ENCODE measurements at places on chromosomes 1 and 21. TPM values are rescaled to one million over a fixed set of nuclear protein-coding genes. Genes with fewer than 3 reads are reported as not detected.

DNA sequence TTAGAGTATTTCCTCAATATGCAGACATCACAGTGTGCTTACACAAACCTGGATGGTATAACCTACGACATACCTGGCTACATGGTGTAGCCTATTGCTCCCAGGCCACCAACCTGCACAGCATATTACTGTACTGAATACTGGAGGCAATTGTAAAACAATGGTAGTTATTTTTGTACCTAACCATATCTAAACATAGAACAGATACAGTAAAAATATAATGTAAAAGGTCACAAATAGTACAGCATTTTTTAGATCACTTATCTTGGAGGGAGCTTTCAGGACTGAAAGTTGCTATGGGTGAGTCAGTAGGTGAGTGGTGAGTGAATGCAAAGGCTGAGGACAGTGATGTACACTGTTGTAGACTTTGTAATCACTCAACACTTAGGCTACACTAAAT, 492.3 kb downstream of the MRPL39 start:
- H3K27ac ChIP-seq, result no peak overlapping the region
- no peaks in the 10 kb centered on the region for H3K27me3 ChIP-seq
- no peak for DNase-seq
- H3K4me3 ChIP-seq, result no peak overlapping the region
- H3K4me1 ChIP-seq, result no peaks in the 10 kb centered on the region

- H3K27me3 ChIP-seq, result no peaks in the 10 kb centered on the region
- H3K36me3 ChIP-seq, result peaks cover 9% of the 10 kb centered on the region
- no peak overlapping the region for H3K27ac ChIP-seq
- H3K4me3 ChIP-seq, result no peak overlapping the region
Observed at GRCh38 chr21:26834181-26834905, 10.9 kb downstream of the ADAMTS1 start.

DNA sequence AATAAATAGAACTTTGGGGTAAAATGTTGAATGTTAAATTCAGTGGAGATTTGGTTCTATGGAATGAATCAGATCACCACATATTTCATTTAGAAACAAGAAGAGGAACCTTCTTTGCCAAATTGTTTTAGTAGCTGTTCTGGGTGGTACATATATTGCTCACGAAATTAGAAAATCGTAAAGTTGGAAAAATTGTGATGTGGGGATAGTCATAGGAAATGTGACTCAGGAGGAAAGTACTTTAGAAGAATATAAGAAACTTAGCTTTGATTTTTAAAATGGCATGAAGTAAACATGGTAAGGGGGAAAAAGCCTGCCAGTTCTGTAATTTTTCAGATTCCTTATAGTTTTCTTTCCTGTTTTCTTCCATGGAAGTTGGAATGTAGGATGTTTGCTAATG, 27.4 kb downstream of the RRP15 start:
- H3K4me3 ChIP-seq, result no peak overlapping the region
- DNase-seq, result no peak
- H3K36me3 ChIP-seq, result peaks cover 2% of the 10 kb centered on the region
- no peak overlapping the region for H3K27ac ChIP-seq
- no peaks in the 10 kb centered on the region for H3K4me1 ChIP-seq

NLRP3 gene
- 1.7 TPM for total RNA-seq

- H3K4me1 ChIP-seq, result peaks cover 3% of the 10 kb centered on the region
- no peak for DNase-seq
- no peak overlapping the region for H3K4me3 ChIP-seq
- no peaks in the 10 kb centered on the region for H3K27me3 ChIP-seq
Observed at GRCh38 chr1:84946631-84947030, 50.3 kb downstream of the MCOLN2 start.

CRNN gene
- total RNA-seq, result 0.05 TPM

GRCh38 chr1:64946916-64947315, 19.4 kb downstream of the JAK1 start:
- H3K36me3 ChIP-seq, result no peaks in the 10 kb centered on the region
- no peak overlapping the region for H3K4me3 ChIP-seq
- peak overlapping the region; percentile 16 for H3K27ac ChIP-seq
- H3K27me3 ChIP-seq, result no peaks in the 10 kb centered on the region

DNA sequence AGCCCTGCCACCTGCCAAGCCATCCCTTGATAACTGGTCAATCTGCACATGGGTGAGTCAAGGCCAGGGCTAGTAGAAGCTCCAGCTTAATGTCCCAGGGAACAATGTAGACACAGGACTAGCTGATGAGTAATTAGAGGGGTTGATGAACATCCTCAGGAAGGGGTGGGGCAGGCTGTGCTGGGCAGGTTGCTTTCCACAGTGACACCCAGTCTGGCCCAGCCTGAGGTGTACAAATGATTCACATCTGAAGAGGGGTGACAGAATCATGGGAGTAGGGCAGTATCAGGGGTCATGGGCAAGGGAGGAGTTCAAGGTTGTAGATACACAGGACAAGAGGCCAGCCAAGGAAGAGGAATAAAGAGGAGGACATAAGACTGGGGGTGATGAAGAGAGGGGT, 4.3 kb downstream of the LPAR3 start:
- H3K4me1 ChIP-seq, result peaks cover 2% of the 10 kb centered on the region
- H3K27ac ChIP-seq, result no peak overlapping the region
- no peaks in the 10 kb centered on the region for H3K36me3 ChIP-seq
- DNase-seq, result no peak
- H3K4me3 ChIP-seq, result no peak overlapping the region

DNA sequence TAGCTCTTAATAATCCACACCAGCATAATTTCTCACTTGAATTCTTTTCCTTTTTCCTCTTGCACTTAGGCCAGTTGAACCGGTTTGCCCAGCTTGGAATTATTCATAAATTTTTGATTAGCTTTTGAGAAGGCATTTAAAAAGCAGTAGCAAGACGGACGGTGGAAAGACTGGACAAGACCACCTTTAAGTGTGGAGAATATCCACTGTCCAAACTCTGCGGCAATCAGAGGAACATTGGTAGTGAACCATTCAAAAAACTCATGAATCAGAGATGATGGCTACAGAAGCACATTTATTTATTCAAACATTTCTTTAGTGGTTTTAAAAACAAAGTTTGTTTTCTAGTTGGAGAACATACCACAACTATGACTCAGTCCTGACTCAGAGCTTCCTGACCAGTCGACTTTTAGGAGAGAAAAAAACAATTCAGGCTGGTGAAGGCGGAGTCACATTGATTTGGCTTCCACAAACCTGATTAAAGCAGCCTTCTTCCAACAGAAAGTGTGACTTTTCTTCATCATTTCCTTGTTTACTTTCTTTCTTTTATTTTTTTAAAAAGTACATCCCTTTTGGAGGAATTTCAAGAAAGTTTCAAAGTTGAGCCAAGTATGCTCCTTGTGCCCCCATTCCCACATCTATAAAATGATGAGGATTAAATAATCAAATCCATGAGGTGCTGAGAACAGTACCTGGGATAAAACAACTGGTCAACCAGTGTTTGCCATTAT, 128.8 kb downstream of the ADSS2 start:
- no peaks in the 10 kb centered on the region for H3K4me1 ChIP-seq
- no peak for DNase-seq
- H3K36me3 ChIP-seq, result no peaks in the 10 kb centered on the region

ZBTB21 gene
- 5.4 TPM for total RNA-seq

DNA sequence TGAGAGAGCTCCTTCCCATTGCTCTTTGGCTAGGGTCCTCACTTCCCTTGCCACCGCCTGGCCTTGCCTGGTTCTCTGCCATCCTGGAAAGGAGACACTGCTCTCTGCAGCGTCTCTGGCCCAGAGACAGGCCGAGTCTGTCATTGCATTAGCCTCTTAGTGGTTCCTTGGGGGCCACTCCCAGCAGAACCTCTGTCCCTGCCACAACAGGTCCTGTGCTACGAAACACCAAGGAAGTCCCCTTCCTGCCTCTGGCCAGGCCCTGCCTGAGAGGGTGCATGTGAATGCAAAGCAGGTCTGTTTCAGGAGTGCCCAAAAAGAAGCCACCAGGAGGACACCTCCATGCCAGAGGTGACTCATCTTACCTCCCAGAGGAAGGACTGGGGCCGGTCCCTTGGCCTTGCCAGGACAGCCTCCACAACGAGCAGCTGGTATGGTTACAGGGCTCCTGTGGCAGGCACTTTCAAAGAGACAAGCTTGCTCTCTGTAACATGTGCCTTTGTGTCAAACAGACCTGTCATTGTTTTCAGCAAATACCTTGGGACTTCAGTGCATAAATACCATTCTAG, 59.6 kb downstream of the VPS26C start:
- H3K4me1 ChIP-seq, result peaks cover 2% of the 10 kb centered on the region
- H3K27me3 ChIP-seq, result no peaks in the 10 kb centered on the region
- peaks cover 1% of the 10 kb centered on the region for H3K36me3 ChIP-seq
- no peak overlapping the region for H3K27ac ChIP-seq
- H3K4me3 ChIP-seq, result no peak overlapping the region

- peak; percentile 64 for DNase-seq
- H3K4me1 ChIP-seq, result peaks cover 26% of the 10 kb centered on the region
- H3K27ac ChIP-seq, result peak overlapping the region; percentile 37
- no peak overlapping the region for H3K4me3 ChIP-seq
- H3K27me3 ChIP-seq, result no peaks in the 10 kb centered on the region
- H3K36me3 ChIP-seq, result no peaks in the 10 kb centered on the region
Observed at GRCh38 chr1:116345843-116346242, 27.2 kb upstream of the ATP1A1 start.

SLC6A17 gene
- under 0.01 TPM for total RNA-seq

FAM229A gene
- 1.6 TPM for total RNA-seq

DNA sequence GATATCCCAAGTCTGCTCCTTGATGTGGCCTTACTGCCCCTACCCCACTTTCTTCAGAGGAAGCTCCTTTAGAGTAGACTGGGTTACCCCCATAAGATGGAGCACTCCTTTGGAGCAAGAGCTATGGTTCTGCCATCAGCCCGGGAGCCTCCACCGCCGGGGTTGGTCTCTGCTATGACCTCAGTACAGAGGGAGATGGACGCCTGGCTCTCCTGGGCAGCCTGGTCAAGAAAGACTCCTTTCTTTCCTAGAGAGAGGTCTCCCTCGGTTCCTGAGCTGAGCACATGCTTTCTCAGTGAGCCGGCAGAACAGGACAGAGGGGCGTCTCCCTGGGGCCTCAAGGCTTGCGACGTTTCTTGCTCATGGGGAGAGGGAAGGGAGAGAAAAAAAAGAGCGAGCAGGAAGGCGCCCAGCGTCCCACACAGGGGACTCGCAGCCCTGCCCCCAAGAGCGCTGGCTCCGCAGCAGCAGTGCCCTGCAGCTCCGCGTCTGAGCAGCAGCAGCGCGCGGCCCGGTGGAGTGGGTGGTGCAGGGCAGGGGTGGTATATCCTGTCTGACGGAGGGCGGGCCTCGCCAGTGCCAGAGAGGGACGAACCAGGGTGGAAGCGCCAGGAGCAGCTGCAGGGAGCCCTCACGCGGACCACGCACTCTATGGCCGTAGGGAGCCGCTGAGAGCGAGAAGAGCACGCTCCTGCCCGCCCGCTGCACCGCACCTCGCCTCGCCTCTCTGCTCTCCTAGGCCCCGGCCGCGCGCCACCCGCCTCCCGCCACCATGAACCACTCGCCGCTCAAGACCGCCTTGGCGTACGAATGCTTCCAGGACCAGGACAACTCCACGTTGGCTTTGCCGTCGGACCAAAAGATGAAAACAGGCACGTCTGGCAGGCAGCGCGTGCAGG, at the start of gene PKP1:
PKP1 (plus strand) TSS at position 576 of the 899 bp plus-strand sequence; CDS start at position 773, 197 bp downstream.
- H3K4me3 ChIP-seq, result peak within 1 kb of the TSS; percentile 25
- peaks cover 73% of the 10 kb centered on the region for H3K27me3 ChIP-seq
- no peaks in the 10 kb centered on the region for H3K36me3 ChIP-seq
- peak within 1 kb of the TSS; percentile 78 for H3K27ac ChIP-seq
- DNase-seq, result no peak
- no peaks in the 10 kb centered on the region for H3K4me1 ChIP-seq

CNTN2 gene
- total RNA-seq, result 0.28 TPM

CLDN17 gene
- 0.09 TPM for total RNA-seq

DNA sequence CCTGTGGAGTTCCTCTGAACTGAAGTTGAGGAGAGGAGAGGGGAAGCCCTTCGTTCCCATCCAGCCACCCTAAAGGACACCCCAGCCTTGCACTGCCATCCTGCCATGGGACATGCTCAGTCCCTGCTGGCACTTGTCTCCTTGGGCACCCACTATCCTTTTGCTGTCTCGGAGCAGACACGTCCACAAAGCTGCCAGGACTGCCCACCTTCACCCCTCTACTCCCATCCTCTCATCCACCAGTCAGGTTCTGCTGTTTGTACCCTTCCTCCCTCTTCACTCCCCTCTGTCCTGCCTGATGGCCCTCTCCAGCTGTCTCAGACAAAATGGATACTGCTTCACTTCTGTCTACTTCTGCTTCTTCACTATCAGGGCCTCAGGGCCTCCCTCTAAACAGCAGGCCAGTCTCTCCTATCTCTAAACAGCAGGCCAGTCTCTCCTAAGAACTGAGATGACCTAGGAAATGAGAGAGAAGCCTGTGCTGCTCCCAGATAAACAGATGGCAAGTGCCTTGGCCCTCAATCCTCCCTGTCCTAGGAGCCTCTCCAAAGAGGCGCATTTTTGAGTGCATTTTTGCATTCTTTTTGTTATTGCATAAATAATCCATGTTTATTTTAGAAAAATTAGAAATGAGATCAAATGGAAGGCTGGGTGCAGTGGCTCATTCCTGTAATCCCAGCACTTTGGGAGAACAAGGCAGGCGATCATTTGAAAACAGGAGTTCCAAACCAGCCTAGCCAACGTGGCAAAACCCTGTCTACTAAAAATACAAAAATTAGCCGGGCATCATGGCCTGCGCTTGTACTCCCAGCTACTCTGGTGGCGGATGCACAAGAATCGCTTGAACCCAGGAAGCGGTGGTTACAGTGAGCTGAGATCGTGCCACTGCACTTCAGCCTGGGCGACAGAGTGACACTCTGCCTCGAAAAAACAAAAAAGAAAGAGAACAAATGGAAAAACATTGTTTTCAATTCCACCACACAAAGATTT, 4.4 kb upstream of the PYCR2 start:
- no peaks in the 10 kb centered on the region for H3K27me3 ChIP-seq
- peak overlapping the region; percentile 57 for H3K27ac ChIP-seq
- H3K4me1 ChIP-seq, result peaks cover 2% of the 10 kb centered on the region
- H3K4me3 ChIP-seq, result no peak overlapping the region

RGS7 gene
- total RNA-seq, result 0.05 TPM

DNA sequence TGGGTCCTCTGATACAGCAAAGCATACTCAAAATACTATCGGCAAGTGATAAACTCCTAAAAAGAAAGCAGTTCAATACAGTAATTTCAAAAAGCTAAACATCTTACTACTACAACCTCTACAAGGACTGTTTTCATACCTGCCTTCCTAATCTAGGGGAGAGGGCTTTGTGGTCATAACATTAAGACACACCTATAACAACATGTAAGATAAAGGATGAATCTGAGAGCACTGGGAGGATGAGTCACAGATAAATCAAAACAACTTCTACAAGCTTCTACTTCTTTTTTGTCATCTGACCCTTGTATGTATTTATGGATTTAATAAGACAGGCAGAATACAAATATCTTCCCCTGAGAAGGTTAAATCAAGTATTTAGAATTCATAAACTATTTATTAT, 40.0 kb downstream of the LTN1 start:
- H3K27me3 ChIP-seq, result no peaks in the 10 kb centered on the region
- H3K4me1 ChIP-seq, result no peaks in the 10 kb centered on the region
- DNase-seq, result no peak
- peaks cover 40% of the 10 kb centered on the region for H3K36me3 ChIP-seq
- H3K4me3 ChIP-seq, result no peak overlapping the region

TAS1R1 gene
- total RNA-seq, result not detected

LPAR3 gene
- total RNA-seq, result 1.1 TPM

CFHR1 gene
- 1.3 TPM for total RNA-seq
